ENCODE measurements at places on chromosomes 12 and 14.
A peak's percentile ranks its signal among the peaks of the same experiment; 100 is the strongest.

- DNase-seq = no peak
Observed at GRCh38 chr12:110739894-110740293, 2.8 kb downstream of the PPP1CC start.

DNA sequence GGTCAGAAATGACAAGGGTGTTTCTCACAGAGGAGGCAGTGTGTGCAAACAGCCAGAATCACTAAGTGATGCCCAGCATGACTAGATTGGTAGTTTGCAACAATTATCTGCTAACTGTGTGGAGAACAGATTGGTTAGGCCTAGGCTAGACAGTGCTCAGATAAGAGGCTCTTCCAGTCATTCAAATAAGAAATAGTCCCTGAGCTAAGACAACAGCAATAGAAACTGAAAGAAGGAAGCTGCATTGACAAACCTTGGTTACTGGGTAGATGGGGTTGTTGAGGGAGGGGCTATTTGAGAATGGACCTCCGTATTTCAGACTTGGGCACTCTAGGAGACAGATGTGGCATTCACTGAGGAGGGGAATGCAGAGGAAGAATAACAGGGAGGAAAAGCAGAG, 255.0 kb upstream of the NPAS3 start:
- no peak for DNase-seq

DNA sequence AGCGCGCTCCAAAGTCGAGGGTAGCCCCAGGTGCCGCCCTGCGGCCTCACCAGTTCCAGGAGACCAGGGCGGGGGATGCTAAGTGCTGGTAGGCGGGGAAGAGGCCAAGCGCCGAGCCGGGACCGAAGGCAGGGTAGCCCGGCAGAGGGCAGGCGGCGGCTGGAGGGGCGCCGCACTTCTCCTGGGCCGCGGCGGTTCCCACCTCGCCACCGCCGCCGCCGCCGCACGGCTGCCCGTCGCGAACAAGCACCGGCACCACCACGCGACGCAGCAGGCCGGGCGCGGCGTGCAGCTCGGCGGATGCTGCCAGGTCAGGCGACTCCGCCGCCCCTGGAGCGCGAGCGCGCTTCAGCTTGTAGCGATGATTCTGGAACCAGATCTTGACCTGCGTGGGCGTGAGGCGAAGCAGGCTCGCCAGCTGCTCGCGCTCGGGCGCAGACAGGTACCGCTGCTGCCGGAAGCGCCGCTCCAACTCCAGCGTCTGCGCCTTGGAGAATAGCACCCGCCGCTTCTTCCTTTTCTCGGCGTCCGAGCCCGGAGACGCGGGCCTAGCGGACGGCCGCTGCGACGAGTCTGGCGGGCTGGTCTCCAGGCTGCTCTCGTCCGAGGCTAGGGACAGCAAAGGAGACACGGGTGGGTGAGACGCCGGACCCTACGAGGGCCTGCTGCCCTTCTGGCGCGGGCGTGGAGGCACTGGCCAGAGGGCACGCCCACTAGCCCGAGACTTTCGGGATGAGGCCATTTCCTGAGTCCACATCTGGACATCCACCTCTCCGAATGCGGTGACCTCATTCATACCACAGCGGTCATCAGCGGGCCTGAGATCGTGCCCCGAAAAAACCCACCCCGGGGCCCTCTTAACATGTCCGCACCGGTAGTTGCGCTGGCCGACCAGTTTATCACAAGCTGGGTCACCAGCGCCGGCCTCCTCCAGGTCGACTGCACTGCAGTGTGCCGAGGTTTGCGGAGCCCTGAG, 1.3 kb downstream of the NKX2-8 start:
- peak; percentile 92 for DNase-seq

GRCh38 chr14:71620401-71620800, 311.8 kb upstream of the RGS6 start:
- no peak for DNase-seq

GRCh38 chr12:93946542-93947150, 201.7 kb upstream of the PLXNC1 start:
- DNase-seq = no peak

- peak; percentile 82 for DNase-seq
Observed at GRCh38 chr14:92704821-92705220, 43.6 kb downstream of the LGMN start.

DNA sequence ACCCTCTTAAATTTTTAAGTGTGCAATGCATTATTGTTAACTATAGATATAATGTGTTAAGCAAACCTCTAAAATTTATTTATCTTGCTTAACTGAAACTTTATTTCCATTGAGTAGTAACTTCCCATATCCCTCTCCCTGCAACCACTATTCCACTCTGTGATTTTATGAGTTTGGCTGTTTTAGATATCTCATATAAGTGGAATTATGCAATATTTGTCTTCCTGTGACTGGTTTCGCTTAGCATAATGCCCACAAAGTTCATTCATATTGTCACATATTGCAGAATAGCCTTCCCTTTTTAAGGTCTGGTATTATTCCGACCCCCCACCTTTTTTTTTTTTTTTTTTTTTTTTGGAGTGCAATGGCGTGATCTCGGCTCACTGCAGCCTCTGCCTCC, 247.6 kb downstream of the EMP1 start:
- DNase-seq = no peak

DNA sequence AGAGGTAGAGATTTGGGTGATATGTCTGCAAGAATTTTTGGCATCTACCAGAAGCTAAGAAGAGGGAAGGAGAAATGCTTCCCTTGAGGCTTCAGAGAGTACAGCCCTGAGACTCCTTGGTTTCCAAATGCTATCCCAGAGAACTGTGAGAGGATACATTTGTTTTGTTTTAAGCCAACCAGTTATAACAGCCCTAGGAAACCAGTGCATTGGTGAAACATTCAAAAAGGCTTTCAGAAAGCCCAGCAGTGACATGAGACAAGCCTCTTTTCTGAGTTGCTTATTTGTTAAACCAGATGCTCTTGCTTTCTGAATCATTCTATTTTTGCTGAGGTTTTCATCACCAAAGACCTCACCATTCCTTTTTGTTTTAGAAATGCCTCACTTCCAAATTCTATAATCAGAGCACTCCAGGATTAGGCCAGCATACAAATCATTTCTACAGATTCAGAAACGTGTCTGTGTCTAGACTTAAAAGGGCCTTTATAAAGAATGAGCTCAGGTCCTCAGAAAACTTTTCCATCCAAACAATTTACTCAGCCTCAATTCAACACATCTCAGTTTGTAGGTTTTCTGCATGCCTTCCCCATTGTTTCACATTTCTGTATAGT, 1617.8 kb upstream of the FLRT2 start:
- no peak for DNase-seq

- no peak for DNase-seq
Observed at GRCh38 chr14:103762541-103762940, 46.9 kb downstream of the ZFYVE21 start.

GRCh38 chr12:104083769-104084475, 19.6 kb downstream of the HCFC2 start:
- DNase-seq = no peak

- DNase-seq = no peak
Observed at GRCh38 chr12:66392266-66392915, 90.1 kb downstream of the HELB start.

DNA sequence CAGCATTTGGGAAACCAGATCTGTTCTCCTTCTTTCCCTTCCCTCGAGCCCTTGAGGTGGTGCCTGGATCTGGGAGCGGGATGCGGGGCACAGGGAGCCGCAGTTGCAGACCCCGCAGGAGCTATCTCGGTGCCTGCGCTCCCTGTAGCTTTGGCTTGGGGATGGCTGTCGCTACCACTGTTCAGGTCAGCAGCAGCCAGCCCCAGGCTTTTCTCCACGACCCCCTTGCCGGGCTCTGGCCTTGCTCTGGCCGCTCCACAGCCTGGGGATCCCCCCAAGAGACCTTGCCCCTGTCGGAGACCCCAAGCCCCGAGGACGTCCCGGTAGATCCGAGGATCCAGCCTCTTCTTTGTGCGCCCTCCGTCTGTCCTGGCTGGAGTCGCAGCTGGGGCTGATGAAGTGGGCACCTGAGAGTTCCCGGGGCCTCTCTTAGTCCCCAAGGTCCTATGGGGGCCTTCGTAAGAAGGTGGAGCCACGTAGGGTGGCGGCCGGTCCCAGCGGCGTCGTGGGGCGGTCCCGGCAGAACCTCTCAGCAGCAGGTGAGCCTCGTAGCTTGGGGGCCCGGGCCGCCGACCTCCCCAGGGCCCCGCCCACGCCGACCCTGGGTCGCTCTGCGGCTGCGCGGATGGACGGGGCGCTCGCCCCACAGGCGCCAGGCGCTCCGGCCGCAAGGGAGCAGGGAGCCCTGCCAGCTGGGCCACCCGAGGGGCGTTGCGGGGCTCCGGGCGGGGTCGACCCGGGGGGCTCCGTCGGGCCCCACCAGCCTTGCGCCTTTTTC, 1.3 kb downstream of the DDN start:
- no peak for DNase-seq

DNA sequence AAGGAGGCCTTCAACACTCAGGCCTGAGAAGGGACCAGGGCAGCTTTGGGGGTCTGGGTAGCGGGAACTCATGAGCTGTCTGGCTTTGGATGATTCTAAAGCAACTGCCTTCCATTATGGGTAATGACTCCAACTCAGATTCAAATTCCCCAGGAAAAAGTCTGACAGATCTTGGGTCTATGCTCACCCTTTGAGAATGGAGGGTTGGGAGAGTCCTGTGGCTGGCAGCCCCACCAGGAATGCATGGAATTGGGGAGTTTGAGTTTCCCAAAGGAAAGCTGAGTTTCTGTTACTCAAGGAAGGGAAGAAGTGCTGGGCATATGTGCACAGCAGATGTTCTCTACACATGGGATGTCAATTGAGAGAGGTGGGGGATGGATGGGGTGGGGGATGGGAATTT, 22.4 kb upstream of the LTBP2 start:
- no peak for DNase-seq

- no peak for DNase-seq
Observed at GRCh38 chr12:84816916-84817695, 95.5 kb downstream of the SLC6A15 start.

DNA sequence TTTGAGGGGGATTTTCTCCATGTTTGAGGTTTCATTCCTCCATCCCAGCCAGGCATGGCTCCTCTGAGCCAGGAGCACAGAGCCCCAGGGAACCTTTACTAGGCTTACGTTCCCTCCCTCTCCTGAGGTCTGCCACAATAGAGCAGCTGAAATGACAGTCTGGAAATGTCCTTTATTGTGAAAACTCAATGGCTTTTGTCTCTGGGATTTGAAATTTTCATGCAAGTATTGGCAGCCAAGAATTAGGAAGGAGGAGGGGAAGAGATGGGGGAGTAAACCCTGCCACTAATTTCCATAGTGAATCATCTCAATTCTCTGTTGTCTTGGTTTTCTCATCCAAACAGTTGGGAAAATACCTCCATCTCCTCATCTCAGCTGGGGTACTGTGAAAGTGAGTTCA, 2.6 kb upstream of the PLEKHG3 start:
- DNase-seq = no peak

- DNase-seq = no peak
Observed at GRCh38 chr12:79883216-79883615, 51.7 kb downstream of the PPP1R12A start.

DNA sequence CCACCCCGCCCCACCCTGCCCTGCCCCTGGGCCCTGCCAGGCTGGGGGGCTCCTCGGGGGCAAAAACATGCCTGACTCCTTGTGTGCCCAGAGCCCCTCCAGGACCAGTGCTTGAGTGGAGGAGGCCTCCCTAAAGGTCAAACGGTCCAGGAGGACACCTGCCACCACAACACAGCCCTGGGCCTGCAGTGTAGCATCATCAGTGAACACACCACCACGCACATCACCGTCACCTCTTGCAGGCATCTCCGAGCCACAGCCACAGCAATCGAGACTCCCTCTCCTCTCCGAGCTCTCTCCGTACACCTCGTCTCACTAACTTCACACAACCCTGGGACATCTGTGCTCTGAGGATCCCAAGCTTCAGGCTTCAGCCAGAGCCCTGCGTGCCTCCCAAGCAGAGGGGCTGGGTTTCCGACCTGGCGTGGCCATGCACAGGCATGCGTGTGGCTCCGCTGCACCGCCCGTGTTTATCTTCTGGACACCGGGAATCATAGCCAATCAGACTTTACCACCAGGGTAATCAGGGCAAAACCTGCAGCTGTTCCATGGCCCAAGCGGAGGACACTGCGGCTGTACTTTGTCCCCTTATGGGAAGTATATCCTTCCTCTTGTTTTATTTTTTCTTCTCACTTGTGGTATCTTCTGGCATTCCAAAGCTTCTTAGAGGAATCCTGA, 6.2 kb upstream of the DIO3 start:
- peak; percentile 80 for DNase-seq

GRCh38 chr14:54718046-54718445, 151.1 kb downstream of the SAMD4A start:
- DNase-seq = no peak

DNA sequence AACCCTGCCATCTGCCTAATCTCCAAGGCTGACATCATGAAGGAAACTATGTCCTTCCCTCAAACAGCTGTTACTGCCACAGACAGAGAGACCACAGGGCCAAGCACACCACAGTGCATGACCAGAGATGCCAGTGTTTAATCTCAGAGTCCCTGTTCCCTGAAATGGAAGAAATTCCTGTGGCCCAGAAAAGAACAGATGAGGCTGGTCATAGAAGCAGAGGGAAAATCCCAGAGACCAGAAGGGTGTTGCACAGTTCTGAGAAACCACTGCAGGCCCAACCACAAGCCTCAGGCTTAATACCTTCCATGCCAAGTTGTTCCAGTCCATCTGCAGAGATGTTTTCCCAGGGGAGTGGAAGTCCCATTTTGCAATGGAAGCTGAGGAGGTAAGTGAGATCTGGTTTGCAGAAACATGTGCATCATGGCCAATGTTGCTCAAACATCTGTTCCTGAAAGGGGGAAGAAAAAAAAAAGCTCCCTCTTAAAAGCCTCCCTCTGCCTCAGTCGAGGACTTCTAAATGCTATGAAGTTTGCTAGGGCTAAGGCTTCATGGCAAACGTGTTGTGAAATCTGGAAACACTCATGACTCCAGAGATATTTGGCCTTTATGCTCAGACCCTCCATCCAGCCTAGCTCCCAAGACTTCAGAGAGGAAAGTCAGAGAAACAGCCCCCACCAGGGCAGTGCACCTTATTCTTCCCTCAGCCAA, 98.6 kb downstream of the SCARB1 start:
- DNase-seq = no peak

- DNase-seq = no peak
Observed at GRCh38 chr14:70821584-70822529, 12.5 kb upstream of the MAP3K9 start.

DNA sequence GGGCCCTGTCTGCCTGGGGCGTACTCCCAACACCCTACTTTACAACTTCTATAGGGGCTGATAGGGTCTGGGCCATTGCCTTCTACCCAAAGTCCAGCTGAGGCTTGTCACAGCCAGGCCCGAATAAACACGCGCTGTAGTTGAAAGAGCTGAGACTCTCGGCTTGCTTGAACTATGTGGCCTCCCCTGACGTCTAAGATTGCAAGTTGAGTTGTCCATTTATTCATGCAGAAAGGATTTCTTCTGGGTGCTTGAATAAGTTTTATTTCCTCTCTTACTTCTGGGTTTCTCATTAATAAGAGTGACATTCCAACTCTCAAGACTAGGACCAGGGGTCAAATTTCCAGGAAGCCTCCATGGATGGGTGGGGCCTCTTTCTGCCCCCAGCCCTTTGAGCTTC, 74.4 kb upstream of the VRK1 start:
- no peak for DNase-seq

DNA sequence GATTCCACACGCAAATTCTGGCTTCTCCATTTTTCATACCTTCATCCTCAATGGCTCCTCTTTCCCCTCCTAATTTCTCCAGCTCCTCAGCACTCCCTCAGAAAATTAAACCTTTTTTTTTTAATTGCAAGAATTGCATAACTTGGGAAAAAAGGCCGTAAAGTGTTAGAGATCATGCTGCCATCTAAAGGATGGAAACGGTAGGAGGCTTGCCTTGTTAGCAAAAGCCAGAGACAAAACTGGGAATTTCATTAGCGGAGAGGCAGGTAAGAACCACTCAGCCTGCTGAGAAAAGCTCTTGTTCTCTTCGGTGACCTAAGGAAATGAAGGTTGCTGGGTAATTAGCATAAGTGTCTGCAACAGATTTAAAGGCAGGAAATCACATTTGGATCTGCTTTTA, 204.3 kb downstream of the AEBP2 start:
- no peak for DNase-seq

Data from chondrocyte (in vitro differentiated cells).